ENCODE measurements at places on chromosomes 11 and 22. TPM values are rescaled to one million over a fixed set of nuclear protein-coding genes. Genes with fewer than 3 reads are reported as not detected.

- no peak for DNase-seq
Observed at GRCh38 chr11:42806191-42806590, 505.6 kb upstream of the API5 start.

- DNase-seq: peak; percentile 39
Observed at GRCh38 chr11:69490516-69490915, 9.1 kb downstream of the LINC01488 start.

- no peak for DNase-seq
Observed at GRCh38 chr22:24040946-24041345, 29.8 kb downstream of the CABIN1 start.

DNA sequence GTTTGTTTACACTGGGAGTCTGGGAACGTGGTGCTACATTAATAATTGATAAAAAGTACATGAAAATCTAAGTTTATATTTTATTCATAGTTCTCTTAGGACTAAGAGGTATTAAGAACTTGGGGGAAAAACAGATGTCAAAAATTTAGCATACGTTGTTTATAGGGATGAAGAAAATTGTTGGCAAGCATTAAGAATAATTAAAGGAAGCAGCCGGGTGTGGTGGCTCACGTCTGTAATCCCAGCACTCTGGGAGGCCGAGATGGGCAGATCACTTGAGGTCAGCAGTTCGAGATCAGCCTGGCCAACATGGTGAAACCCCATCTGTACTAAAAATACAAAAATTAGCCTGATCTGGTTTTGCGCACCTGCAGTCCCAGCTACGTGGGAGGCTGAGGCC lies 60.7 kb upstream of the ADORA2A start:
- DNase-seq: no peak

- no peak for DNase-seq
Observed at GRCh38 chr11:15145151-15145550, 30.4 kb downstream of the INSC start.

DNA sequence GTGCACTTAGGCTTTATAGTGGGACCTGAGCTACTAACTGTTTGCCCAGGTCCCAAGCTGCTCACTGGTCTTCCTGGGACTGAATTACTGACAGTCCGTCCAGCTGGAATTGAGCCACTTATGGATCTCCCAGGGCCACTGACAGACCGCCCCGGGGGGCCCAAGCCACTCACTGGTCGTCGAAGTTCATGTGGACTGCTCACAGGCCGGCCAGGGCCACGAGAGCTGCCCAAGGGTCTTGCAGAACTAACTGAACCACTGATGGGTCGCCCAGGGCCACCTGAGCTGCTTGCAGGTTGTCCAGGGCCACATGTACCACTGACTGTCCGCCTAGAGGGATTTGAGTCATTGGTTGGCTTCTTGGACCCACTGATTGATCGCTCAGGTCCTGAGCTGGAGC lies 15.1 kb downstream of the MISFA start:
- no peak for DNase-seq

Gene OR10A2
- total RNA-seq: not detected

Gene ATXN10
- 87.4 TPM for total RNA-seq

Gene CCDC15
- total RNA-seq: 2.2 TPM

DNA sequence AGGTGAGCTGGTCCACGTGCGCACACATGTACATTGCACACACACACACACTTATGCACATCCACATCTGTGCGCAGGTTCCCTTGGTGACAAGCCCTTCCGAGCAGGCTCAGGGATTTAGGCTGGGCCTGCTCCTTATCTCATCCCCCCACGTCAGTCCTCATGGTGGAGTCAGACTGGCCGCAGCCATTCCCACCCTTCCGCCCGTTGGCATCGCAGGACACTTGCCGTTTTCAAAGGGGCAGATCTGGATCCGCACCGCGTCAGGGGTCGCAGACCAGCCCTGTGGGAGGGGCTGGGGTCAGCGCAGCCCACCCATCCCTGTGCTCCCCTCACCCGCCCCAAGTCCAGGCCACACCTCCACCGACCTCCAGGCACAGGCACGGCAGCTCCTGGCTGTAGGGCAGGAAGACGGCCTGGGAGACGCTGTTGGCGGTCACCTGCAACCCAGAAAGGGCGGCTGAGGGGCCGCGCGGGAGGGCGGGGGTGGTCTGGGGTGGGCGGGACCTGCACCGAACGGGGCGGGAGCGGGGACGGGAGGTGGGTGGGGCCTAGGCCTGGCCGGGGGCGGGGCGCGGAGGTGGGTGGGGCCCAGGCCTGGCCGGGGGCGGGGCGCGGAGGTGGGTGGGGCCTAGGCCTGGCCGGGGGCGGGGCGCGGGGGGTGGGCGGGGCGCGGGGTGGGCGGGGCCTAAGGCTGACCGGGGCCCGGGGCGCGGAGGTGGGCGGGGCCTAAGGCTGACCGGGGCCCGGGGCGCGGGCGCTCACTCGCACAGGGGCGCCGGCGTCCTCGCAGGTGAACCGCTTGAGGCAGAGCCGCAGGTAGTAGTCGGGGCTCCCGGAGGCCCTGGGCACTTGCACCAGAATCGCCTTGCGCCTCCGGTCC lies 13.3 kb downstream of the IL17REL start:
- DNase-seq: peak; percentile 76

Gene CHST1
- total RNA-seq: 17.1 TPM

- DNase-seq: no peak
Observed at GRCh38 chr22:19376971-19377370, 54.6 kb downstream of the HIRA start.

- peak; percentile 78 for DNase-seq
Observed at GRCh38 chr11:69299023-69299461, 5.1 kb downstream of the MYEOV start.

GRCh38 chr11:113270080-113270479 lies 44.3 kb upstream of the TTC12 start:
- no peak for DNase-seq

Gene HDAC10
- 64.0 TPM for total RNA-seq

GRCh38 chr11:117194267-117194666 lies 4.9 kb upstream of the TAGLN start:
- no peak for DNase-seq

- no peak for DNase-seq
Observed at GRCh38 chr11:130710021-130710420, 206.3 kb downstream of the SNX19 start.

- DNase-seq: peak; percentile 75
Observed at GRCh38 chr11:64763526-64764039, 3.8 kb upstream of the PYGM start.

GRCh38 chr11:102495161-102496042 lies 35.1 kb downstream of the MMP7 start:
- no peak for DNase-seq

GRCh38 chr11:10785146-10785474 lies 23.6 kb downstream of the EIF4G2 start:
- DNase-seq: no peak

Gene SLC35F2
- 5.3 TPM for total RNA-seq

- DNase-seq: no peak
Observed at GRCh38 chr22:45149671-45150070, 14.1 kb upstream of the NUP50 start.

Gene USP2
- total RNA-seq: 0.28 TPM

- DNase-seq: no peak
Observed at GRCh38 chr11:35041070-35041554, 97.9 kb upstream of the CD44 start.

Gene CCDC89
- total RNA-seq: 1.3 TPM

DNA sequence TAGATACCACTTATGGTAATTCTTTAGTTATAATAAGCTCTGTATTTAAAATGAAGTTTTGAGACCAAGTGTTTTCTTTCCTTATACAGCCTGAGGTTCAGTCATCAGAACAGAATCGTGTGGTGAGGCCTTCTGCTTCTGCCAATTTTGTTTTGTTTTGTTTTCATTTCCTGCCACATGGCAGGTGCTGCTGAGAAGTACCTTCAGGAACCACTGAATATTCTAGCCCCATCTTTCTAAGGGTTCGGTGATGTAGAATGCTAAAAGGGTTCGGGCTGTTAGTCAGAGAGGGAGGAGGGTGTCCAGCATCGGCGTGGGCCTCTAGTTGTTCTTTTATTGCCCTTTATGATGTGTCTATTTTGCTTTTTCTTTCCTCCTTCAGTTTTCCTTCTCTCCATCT lies 25.8 kb downstream of the TNRC6B start:
- DNase-seq: no peak

Gene WBP2NL
- 2.6 TPM for total RNA-seq

GRCh38 chr22:20549232-20549841 lies 41.9 kb downstream of the MED15 start:
- DNase-seq: peak; percentile 84

DNA sequence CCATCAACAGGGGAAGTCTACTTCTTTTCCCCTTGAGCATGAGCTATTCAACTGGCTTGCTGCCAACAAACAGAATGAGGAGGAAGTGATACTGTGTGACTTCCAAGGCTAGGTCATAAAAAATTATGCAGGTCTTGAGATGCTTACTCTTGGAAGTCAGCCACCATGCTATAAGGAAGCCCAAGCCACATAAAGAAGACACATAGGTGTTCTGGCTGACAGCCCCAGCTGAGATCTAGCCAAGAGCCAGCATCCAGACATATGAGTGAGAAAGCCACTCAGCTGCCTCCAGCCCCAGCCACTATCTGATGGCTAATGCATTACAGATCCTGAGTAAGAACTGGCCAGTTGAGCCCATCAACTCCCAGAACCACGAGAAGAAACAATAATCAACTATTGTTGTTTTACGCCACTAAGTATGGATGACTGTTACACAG lies 31.0 kb upstream of the PPP2R1B start:
- DNase-seq: no peak

DNA sequence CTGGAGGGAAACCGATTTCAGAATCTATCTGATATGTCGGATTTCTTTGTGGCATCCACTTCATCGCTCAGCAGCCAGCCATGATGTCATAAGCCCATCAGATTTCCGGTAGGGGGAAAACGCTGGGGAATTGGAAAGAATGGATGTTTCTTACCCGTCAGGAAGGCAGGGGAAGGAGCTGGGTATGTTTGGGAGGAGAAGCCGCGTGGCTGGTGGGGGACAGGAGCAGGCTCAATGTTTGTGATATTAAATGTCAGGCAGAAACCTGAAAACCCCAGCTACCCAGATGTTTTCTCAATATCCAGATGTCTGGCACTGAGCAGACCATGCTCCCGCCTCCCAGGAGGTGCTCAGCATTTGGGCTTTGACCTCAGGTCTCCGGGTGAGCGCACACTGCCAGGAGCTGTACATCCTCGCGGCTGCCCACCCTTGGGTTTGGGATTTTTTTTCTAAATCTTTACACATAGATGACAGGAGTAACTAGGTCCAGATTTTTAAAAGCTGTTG lies 67.5 kb downstream of the NFAM1 start:
- no peak for DNase-seq

- DNase-seq: no peak
Observed at GRCh38 chr22:25419247-25420113, 145.0 kb upstream of the GRK3 start.

DNA sequence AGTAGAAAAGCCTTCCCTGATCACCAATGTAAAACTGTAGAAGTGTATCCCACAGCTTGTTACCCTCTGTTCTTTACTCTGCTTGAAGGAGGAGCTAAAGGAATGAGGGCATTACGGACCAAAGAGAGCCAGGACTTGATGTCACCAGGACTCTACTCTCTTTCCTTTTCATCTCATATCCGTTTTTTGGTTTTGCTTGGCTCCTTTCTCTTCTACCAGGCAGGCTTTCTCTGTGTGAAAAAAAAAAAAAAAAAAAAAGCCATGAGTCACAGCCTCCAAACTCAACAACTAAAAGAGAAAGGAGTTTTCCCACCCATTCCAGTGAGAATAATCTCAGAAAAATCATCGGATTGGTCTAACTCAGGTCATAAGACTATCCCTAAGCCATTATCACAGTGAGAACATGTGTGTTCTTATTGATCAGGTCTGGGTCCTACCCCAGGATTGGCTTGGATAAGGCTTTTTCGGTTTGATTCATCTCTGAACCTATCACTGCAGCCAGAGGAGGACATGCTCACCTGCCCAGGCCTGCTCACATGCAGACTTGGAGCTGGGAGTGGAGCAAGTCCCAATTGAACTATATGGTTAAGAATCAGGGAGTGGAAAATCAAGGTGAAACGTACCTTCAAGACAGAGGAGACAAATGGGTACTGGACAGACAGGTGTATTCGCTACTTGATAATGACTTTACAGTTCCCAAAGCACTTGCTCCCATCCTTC lies 19.4 kb upstream of the LRRC55 start:
- no peak for DNase-seq

- DNase-seq: no peak
Observed at GRCh38 chr11:106958517-106959248, 59.6 kb downstream of the GUCY1A2 start.

Gene NPAS4
- not detected for total RNA-seq

DNA sequence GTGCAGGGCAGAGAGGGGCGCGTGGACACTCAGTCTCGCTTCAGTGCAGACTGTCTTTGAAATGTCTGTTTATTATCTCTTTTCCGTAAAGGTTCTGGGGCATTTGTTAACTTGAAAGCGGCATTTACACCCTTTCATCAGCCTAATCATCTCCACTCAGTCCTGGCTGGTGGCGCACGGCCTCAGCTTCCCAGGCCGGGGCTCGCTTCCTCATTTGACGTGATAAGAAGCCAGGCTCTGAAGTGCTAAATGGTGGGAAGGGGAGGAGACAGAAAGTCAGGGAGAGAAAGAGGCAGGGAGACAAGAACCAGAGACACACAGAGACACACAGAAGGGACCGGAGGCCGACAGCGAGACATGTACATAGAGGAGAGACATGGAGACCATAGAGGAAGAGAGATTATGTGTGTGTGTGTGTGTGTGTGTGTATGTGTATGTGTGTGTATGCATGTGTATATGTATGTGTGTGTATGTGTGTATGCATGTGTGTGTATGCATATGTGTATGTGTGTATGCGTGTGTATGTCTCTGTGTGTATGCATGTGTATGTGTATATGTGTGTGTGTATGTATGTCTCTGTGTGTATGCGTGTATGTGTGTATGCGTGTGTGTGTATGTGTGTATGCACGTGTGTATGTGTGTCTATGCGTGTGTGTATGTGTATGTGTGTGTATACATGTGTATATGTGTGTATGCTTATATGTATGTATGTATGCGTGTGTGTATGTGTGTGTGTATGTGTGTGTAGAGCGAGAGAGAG lies 101.5 kb downstream of the ST3GAL4 start:
- DNase-seq: no peak

GRCh38 chr11:105466582-105467228 lies 143.2 kb upstream of the GRIA4 start:
- no peak for DNase-seq

GRCh38 chr11:28836285-28837081 lies 728.3 kb downstream of the METTL15 start:
- no peak for DNase-seq

DNA sequence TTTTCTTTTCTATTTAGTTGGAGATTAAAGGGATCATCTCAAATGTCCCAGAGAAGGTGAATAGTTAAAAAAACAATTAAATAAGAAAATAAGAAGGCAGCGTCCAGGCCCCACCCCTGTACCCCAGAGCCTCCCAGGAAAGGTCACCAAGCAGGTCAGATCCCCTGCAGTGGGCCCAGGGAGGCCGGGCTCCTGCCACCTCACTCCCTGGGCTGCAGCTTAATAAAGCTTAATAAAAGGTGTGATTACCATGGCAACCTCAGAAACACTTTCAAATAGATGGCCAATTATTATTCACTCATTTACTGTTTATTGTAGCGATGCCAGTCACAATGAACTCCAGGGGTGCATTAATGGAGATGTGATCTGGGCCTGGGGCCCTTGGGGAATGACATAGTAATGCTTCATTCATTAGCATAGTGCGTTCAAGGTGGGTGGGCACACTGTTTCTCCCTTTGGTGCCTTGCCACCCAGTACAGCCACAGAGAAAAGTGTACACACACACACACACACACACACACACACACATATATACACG lies 386.2 kb downstream of the CADM1 start:
- DNase-seq: no peak

- no peak for DNase-seq
Observed at GRCh38 chr11:68983801-68984200, 3.0 kb upstream of the MRGPRD start.

Gene PDGFB
- total RNA-seq: 9.6 TPM

GRCh38 chr11:112516261-112516660 lies 255.6 kb upstream of the PLET1 start:
- DNase-seq: no peak
